ENCODE measurements at places on chromosomes 3 and 15.

DNA sequence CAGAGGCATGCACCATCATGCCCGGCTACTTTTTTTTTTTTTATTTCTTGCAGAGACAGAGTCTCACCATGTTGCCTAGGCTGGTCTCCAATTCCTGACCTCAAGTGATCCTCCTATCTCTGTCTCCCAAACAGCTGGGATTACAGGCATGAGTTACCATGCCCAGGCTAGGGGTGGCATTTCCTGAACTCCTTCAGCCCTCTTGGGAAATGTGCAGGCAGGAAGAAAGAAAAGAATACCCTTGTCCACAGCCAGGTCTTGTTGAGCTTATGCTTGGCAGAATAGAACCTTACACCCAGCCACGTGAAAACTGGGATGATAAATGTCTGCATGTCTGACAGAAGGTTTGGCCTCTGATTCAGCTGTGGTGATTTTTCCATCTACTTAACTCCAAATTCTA is 30.2 kb upstream of the SNRPN start:
- DNase-seq = no peak

- DNase-seq = no peak
Observed at GRCh38 chr3:86056962-86057361, 934.0 kb downstream of the VGLL3 start.

GRCh38 chr3:6425289-6425820 is 435.6 kb upstream of the GRM7 start:
- no peak for DNase-seq

GRCh38 chr15:65287520-65287855 is 805 bp upstream of the PARP16 start:
- DNase-seq = no peak

- DNase-seq = no peak
Observed at GRCh38 chr3:105322570-105323273, 44.0 kb upstream of the ALCAM start.

- DNase-seq = no peak
Observed at GRCh38 chr3:50562861-50563260, 4.7 kb downstream of the C3orf18 start.

GRCh38 chr15:63446255-63446654 is 58.1 kb upstream of the USP3 start:
- DNase-seq = no peak

DNA sequence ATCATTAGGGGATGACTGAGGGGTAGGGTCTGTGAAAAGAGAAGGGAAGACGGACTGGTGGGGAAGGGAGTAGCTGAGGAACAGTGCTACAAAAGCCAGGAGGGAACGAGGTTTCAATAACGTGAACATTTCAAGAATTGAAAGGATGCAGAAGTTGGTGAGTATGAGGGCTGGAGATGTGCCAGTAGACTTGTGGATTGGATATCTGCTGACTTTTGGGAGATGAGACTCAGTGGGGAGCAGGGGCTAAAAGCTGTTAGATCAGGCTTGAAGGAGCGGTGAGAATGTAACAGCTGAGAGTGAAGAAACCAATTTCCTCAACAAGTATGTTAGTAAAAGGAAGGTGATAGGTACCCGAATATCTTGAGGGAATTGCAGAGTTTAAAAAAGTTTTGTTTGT is 65.2 kb downstream of the GTPBP8 start:
- DNase-seq = no peak

DNA sequence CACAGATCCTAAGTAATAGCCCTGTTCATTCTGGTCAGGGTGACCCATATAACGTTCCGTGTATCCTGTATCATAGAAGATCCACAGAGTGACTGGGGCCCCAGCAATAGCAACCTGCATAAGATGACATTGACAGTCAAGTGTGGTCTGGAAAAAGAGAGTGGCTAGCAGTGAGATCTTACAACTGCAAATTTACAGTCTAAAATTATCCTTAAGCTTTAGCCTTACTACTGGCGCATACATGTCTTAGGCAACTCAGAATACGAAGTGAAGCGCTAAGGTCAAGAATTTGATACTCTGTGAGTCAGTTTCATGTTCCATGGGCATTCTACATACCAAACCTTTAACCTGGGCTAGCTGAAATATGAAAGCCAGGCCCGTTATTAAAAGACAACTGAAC is 29.2 kb upstream of the IGDCC4 start:
- no peak for DNase-seq

- DNase-seq = no peak
Observed at GRCh38 chr3:159929171-159930141, 59.2 kb upstream of the IL12A start.

DNA sequence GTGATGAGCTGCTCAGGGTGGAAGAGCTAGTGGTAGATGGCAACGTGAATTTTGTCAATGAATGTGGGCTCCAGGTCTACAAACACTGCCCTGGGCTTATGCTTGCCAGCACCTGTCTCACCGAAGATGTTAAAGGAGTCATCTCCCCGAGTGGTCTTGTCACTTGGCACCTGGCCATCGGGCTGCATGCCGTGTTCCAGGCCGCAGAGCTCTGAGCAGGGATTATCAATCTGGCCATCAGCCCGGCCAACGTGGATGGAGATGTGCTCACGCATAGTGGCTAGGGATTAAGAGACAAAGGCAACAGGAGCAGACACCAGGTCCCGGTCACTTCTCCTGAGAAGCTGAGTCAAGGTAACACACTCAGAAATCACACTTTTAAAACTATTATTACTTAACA is 54.8 kb upstream of the ACTC1 start:
- DNase-seq = no peak

DNA sequence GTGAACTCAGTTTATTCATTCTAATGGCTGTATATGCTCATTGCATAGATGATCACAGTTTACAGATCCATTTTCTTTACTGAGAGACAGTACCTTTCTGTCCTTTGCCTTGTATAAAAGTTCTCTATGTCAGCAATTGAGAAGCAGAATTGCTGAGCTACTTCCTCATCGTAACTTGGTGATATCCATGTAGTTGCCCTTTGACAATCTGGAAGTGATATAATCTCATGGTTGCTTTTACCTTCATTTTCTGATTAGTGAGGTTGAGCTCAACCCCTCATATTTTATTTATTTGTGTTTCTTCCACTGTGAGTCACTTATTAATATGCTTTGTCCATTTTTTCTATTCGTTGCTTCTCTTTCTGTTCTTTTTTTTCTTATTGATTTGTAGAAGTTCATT is 696.5 kb downstream of the AGBL1 start:
- no peak for DNase-seq

DNA sequence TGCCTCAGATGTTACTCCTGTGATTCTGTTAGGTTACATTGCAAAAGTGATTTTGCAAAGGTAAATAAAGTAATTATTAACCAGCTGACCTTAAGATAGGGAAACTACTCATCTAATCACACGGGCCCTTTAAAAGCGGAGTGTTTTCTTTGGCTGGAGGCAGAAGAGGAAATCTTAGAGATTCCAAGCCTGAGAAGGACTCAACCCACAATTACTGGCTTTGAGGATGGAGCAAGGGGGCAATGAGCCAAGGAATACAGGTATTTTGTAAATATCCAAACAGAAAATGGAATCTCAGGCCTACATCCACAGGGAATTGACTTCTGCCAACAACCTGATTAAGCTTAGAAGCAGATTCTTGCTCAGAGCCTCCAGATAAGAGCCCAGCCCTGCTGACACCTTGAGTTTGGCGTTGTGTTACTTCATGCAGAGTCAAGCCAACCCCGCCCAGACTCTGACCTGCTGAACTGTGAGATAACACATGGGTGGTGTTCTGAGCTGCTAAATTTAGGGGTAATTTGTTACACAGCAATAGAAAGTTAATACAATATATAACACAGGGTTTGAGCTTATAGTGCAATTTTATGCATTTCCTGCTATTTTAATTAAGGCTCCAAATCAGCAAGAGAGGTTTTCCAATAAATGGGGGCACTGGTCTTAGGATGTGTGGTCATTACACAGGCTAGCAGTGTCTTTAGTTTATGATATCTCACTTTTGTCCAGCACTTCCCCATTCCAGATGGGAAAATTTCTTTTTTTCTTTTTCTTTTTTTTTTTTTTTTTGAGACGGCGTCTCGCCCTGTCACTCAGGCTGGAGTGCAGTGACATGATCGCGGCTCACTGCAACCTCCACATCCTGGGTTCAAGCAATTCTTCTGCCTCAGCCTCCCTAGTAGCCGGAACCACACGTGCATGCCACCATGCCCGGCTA is 19.5 kb downstream of the NFKBIZ start:
- peak; percentile 84 for DNase-seq

GRCh38 chr3:52805270-52806039 is 10.9 kb downstream of the ITIH3 start:
- no peak for DNase-seq

DNA sequence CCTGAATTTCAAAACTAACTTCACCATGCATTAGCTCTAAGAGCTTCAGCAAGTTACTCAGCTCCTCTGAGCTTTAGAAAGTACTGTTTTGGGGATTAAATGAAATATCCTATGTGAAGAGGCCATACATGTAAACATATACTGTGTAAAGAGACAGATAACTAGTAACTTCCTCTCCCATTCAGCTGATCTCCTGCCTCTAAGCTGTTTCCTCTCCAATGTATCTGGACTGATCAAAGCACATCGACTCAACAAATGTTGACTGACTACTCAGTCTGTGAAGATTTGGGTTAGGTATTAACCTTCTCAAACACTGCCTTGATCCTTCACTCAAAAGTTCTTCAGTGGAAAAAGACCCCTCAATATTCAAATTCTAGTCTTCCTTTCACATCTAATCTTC is 82.0 kb downstream of the BOC start:
- DNase-seq = no peak

GRCh38 chr15:77904436-77904821 is 173.1 kb downstream of the TBC1D2B start:
- DNase-seq = no peak

GRCh38 chr15:39396979-39397615 is 183.8 kb upstream of the THBS1 start:
- DNase-seq = no peak

- no peak for DNase-seq
Observed at GRCh38 chr3:147398813-147399534, 7.4 kb downstream of the ZIC4 start.

DNA sequence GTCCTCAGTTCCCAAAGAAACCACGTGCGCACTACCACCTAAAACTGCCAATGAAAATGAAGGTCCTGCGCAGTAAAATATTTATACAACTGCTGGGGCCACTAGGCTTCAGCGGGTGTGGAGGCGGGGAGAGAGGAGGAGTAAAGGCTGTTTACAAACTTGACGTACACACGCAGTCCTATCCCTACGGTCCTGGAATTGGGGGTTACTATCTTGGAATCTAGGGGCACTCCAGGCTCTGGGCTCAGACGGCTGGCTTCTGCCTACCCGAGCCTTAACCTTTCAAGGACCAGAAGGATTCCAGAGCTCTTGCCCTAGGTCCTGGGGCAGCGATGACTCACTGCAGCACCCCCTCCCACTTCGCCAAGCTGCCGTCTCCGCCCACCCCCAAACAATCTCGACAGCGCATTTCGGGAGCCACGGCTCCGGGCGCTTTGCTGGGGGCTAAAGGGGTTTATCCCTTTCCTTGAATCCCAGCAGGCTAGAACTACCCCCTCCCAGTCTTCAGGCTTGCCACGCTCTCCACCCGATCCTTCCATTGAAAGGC is 3.0 kb downstream of the ADAMTS9 start:
- DNase-seq = no peak
